Stimulated activated naive CD8-positive, alpha-beta T cell treated with anti-CD3 and anti-CD28 coated beads, Interleukin-15, Interleukin-2, amounts not matched to agents 100 U/mL and 50 U/mL, for 24 hours (primary cell): ENCODE measurements at places on chromosomes 11 and 22.

GRCh38 chr11:76674517-76675400 is 4.2 kb upstream of the LRRC32 start:
- DNase-seq: peak; percentile 46

GRCh38 chr11:18457450-18457849 is 1.8 kb downstream of the LDHAL6A start:
- DNase-seq: no peak

DNA sequence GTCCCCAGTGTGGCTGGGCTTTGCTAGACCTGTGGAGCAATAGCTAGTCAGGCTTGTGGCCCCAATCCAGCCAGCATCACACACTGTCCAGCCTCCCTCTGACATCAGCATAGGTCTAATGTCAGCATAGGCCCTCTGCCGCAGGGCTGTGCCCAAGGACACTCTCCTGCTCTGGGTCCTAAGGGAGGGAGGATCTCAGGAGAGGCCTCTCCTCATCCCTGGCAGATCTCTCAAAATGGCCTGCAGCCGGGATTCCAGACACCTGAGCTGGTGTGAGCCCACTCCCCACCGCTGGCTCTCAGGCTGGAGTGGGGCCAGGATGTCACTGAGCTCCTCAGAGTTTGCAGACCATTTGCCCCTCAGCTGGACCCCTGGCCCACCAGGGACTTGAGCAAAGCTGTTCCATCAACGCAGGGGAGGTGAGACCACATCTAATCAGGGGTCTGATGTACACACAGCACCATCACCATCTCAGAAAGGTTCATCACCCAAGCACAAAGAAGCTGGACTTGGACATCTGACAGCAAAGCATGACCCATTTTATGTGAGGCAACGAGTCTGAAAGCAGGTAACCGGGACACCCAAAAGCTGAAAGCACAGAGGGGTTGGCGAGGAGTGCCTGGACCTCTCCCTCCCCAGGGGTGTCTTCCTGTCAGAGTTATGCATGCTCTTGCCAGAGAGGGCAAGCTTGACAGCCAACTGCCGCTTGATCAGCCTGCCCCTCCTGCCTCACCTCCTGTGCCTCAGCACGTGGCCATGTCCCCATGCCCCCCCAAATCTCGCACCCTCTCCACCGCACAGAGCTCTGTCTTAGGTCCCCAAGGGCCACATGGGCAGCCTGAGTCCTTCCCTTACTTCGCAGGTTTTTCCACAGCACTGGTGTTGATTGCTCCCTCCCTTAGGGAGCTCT is 69.7 kb upstream of the SEPTIN5 start:
- no peak for DNase-seq

DNA sequence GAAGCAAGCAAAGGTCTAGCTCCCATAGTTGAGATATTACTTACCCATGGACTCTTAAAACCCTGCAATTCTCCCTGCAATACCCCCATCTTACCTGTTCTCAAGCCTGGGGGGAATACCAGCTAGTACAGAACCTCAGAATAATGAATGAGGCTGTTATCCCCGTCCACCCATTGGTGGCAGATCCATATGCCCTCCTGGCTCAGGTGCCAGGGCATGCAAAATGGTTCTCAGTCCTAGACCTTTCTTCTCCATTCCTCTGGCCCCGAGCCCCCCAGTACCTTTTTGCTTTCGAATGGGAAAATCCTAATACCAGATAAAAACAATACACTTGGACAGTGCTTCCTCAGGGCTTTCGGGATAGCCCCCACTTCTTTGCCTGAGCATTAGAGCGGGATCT is 86.4 kb downstream of the PIWIL4 start:
- no peak for DNase-seq

- DNase-seq: peak; percentile 16
These were observed 2.3 kb downstream of the PRSS23 start for GRCh38 chr11:86802601-86803051.

DNA sequence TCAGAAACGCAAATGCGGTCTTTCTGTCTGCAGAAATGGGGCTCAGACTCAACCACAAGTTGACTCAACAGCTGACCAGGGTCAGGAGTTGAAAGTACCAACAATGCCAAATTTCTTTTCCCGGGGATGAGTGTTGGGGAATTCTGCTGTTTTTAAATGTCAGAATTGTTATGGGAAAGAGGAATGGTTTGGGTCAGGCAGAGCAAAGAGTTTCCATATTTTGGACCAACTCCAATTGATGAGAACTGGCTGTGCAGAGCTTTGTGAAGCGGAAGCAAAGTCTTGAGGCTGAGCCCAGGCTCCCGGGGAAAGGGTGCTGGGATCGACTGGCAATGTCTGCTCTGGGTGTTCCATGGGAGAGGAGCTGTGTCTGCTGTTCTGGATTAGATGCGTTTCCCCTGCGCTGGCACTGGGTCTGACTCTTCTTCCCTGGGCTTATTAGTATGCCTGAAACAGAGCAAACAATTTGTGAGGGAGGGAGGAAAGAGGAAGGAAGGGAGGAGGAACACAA is 36.2 kb downstream of the TXN2 start:
- no peak for DNase-seq

- DNase-seq: no peak
These were observed 33.7 kb upstream of the PITPNB start for GRCh38 chr22:27952779-27953178.

DNA sequence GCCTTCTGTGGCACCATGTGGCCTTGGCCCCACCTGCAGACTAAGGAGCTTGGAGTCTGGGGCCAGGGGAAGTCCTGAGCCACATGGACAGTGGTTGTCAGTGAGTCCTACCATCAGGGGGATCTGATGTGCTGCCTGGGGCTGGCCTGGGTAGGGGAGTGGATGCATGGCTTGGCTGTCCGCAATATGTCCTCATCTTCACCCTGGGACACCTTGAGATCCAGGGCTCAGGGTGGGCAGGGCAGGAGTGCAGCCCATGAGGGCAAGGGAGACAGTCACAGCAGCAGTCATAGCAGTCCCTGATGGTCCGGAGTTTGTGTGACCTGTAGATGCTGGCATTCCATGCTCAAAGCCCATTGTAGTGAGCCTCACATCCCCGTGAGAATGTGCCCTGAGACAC is 256.8 kb upstream of the B3GAT1 start:
- no peak for DNase-seq

DNA sequence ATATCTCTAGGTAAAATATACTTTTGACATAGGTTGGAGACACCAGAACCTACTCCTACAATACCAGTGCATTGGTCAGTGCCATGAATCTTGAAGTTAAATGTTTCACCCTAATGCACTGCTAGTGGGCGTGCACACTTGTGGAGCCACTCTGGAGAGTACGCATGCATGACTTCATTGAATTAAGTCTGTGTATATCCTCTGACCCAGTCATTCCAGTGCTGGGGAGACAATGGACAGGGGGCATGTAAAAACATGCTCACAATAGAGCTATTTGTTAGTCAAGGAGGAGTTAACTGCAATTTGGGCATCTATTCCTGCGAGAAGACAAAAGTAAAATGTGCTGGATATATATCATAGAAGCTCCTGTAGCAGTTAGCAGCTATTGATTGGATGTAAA is 335.4 kb upstream of the NCAM1 start:
- no peak for DNase-seq

GRCh38 chr11:7436657-7437056 is 48.6 kb upstream of the OLFML1 start:
- no peak for DNase-seq

DNA sequence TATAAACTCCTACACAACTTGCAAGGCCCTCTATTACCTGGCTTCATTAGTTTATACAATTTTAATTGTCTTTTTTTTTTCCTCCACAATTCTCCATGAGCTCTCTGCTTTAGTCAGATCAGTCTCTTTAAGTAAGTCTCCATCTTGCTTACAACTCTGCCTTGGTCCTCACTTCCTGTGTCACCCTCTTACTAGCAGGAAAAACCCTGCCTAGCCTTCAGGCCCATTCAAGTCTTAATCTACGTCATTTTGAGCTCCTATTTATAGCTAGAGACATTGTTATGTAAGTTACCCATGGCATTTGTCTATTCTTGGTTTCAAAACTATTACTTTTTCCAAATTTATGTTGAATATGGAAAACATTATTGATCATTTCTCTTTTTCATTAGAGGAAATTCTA is 177.4 kb downstream of the SBF2 start:
- no peak for DNase-seq

- no peak for DNase-seq
These were observed 49.2 kb upstream of the OR4B1 start for GRCh38 chr11:48167380-48167779.

GRCh38 chr11:15223318-15223717 is 108.6 kb downstream of the INSC start:
- DNase-seq: no peak

- no peak for DNase-seq
These were observed 214.5 kb upstream of the UBASH3B start for GRCh38 chr11:122440811-122441665.
